ENCODE measurements at places on chromosomes 6 and 20.

DNA sequence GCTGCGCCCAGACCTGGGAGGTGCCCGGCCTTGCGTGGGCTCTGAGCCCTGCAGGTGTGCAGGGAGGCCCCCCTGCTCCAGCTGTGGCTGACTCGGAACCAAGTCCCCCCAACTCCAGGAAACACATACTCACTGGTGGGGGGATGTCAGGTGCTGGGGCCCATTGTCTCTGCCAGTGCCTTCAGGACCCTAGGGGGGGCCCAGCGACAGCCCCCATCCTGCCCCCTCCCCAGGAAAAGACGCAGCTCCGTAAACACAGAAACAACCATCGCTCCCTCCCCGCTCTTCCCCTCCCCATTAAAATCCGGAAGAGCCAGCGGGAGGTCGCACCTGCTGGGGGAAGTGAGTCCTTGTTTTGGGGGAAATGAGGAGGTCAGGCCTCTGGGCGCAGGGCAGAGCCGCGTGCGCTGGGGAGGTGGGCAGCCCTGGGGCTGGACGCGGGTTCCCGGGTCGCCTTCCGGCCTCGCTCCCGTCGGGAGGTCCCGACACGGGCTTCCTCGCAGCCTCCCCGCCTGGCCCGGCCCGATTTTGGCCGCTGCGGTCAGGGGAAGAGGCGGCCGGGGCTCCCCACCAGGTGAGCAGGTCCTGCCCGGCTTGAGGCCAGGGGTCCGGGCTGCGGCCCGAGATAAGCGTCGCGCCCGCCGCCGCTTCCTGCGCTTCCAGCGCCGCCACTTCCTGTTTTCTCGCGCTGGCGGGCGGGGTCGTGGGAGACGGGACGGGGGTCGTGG lies 6.2 kb downstream of the C20orf204 start:
- DNase-seq: no peak

DNA sequence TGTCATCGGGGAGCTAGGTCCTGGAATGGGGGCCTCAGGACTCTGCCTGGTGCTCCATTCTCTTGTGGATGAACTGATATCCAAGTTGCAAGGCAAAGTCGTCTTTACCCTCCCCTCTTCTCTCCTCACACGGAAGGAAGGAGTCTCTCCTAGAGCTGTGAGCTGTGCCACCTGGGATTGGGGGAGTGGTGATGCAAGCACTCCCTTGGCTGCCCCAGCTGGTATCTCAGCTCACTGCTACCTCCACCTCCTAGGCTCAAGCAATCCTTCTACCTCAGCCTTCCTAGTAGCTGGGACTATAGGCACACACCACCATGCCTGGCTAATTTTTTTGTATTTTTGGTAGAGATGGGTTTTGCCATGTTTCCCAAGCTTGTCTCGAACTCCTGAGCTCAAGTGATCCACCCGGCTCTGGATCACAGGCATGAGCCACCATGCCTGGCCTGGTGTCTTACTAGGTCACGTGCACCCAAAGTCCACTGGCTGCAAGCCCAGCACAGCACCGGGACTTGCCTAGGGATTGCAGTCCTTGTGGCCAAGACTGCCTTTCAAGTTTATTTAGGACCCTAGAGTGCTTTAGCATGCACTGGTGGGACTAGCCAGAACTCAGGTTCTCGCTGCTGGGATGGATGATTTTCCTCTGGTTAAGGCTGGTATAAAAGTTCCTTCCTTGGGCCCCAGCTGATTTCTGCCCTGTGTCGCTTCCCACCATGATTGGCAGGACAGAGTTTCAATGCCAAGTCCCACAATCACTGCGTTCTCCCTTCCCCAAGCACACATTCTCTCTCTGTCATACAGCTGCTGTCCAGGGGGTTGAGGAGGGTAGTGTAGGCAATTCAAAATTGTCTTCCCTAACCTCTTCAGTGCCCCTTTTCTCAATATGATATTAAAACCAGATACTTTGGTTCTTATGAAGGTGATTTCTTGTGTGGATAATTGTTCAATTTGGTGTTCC lies 33.5 kb downstream of the SMAP1 start:
- no peak for DNase-seq

- DNase-seq: no peak
Observed at GRCh38 chr6:144347448-144347759, 62.3 kb downstream of the UTRN start.

GRCh38 chr6:159193923-159194322 lies 24.7 kb downstream of the FNDC1 start:
- DNase-seq: no peak

GRCh38 chr6:8446391-8446790 lies 11.0 kb upstream of the SLC35B3 start:
- no peak for DNase-seq

DNA sequence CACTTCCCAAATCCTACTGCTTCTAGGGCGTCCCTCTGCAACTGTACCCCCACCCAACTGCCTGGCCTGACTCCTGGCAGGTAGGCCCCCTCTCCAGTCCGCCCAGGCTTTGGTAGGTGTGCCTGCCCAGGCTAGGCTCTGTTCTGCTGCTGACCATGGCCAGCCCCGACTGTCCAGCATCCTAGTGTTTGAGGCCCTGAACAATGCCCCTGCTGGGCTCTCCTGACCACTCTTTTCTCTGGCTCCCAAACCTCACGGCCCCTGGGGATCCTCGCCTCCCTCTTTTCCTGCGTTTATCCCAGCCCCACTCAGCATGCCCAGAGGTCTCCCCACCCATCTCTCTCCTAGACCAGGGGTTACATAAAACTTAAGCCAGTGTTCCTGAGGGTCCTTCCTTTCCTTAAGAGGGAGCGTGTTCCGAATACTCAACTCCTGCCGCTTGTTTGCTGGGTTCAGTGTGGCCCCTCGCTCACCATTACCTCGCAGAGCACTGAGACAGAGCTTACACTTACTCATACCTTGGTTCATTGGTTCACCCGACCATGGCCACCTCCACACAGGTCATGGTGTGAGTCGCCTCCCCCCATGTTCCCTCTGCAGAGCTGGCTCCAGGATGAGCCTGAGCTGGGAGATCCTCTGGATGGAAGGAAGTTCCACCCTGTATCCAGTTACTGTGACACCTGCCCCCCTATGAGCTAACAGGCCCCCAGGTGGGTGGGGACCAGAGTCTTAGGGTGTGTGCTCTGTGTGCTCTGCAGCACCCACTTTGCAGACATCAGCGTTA lies 21.0 kb upstream of the MYT1 start:
- no peak for DNase-seq

DNA sequence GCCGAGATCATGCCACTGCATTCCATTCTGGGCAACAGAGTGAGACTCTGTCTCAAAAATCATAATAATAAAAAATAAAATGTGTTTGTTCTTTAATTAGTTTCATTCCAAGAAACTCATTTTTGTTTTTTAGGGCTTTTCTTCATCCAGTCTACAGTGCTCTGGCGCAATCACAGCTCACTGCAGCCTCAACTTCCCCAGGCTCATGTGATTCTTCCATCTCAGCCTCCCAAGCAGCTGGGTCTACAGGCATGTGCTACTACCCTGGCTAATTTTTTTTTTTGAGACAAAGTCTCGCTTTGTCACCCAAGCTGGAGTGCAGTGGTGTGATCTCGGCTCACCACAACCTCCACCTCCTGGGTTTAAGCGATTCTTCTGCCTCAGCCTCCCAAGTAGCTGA lies 143.6 kb upstream of the JARID2 start:
- DNase-seq: no peak

DNA sequence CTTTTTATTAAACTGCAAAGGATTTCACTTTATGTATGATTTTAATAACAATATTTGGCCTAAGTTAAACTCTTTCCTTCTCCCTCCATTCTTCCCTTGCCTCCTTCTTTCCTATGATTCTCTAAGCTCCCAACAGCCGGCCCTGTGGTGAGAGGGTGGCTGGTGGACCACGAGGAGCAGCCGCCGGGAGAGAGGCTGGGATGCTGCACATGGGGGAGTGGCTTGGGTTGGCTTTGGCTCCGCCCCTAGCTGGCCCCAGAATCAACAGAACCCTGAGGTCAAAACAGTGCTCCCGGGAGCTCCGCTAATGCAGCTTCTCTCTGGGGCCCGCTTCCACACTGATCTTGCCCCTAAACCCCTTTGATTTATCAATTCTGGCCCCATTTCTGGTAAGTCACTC lies 389.8 kb upstream of the AGPAT4 start:
- DNase-seq: no peak

DNA sequence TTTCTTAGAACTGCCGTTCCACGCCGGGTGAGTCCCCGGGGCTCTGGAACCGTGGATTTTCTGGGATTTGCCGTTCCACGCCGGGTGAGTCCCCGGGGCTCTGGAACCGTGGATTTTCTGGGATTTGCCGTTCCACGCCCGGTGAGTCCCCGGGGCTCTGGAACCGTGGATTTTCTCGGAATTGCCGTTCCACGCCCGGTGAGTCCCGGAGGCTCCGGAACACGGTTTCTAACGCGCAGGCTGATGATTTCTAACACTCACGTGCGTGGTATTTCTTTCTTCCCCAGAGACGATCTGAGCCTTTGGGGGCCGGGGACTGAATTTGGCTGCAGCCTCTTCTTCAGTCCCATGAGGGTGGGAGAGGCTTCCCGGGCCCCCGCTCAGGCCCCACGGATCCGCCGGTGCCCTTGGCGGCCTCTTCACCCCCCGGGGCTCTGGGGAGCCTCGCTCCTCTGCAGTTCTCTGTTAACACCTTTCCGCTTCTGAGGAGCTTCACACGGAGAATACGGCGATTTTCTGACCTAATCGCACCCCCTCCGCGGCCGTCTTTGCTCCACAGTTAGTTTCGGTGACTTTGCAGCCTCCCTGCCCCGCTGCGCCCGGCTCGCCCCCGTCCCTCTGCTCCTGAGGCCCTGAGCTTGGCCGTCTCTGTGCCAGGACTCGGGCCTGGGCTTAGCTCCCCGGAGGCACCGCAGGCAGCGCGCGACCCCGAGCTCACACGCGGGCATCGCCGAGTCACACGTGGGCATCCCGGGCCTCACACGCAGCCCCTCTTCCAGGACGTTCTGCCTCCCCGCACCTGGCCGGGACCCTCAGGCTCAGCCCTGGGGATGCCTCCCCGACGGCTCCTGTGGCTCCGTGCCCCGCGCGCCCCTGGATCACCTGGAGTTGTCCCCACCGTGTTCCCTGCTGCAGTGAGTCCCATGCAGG lies 7.2 kb upstream of the KIF25 start:
- DNase-seq: no peak

GRCh38 chr6:28769626-28770402 lies 154.0 kb downstream of the TRIM27 start:
- DNase-seq: no peak

- DNase-seq: no peak
Observed at GRCh38 chr6:89117211-89118108, at the start of gene SRSF12. SRSF12 (minus strand) TSS chr6:89118071; CDS start chr6:89117887, 184 bp downstream.

GRCh38 chr6:160790028-160790792 lies 88.2 kb downstream of the PLG start:
- no peak for DNase-seq

- DNase-seq: no peak
Observed at GRCh38 chr6:30565772-30566171, 5.5 kb upstream of the ABCF1 start.

- DNase-seq: no peak
Observed at GRCh38 chr20:19976595-19977372, 40.4 kb upstream of the NAA20 start.

- DNase-seq: no peak
Observed at GRCh38 chr6:88004707-88005106, 42.9 kb upstream of the SPACA1 start.

- DNase-seq: no peak
Observed at GRCh38 chr6:106356378-106356777, 4.1 kb upstream of the CRYBG1 start.

- DNase-seq: no peak
Observed at GRCh38 chr6:446418-447366, 55.1 kb downstream of the IRF4 start.

- DNase-seq: no peak
Observed at GRCh38 chr6:116059713-116060571, 749 bp downstream of the FRK start.

GRCh38 chr20:61440548-61441055 lies 188.5 kb downstream of the CDH4 start:
- no peak for DNase-seq

- DNase-seq: no peak
Observed at GRCh38 chr6:52410979-52411378, 9.2 kb upstream of the EFHC1 start.

DNA sequence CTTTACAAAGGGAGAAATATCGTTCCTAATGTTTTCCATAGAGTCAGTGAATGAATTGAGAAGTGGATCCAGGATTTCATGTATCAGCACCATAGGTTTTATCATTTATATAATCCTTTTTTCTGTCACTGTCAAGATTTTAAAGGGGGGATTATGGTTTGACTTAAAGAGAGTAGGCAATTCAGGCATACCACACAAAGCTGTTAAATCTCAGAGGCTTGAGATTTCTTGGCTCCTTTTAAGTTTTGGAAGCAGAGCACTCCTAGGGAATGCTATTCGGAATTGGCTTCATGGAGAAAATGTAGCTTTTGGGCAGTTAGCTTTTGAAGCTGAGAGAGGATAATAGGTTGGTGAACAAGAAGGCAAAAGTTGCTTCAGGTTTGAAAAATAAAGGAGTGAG lies 274.7 kb downstream of the SOX4 start:
- DNase-seq: no peak

Data from SIG-M5 (cell line).